ENCODE measurements at places on chromosomes 3 and 15.

DNA sequence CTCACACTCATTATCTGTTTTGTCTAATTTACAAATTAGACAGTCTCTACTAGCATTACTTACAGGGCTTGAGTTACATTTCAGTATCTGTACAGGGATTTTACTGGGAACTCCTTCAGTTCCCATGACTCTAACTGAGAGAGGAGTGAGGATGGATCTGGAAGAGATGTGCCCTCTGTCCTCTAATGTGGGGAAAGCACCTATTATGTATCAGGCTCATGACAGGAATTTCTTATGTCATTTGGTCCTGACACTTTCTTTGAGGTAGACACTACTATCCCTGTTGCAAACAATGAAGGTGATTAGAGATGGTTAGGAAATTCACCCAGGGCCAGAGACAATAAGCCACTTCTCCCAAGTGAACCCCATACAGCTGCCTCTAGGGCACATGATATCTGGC, 10.9 kb upstream of the NCKIPSD start:
- DNase-seq: no peak

GRCh38 chr15:60009124-60009960, 5.2 kb downstream of the FOXB1 start:
- no peak for DNase-seq

- DNase-seq: no peak
Observed at GRCh38 chr3:124299831-124300230, 307.9 kb upstream of the ROPN1 start.

GRCh38 chr3:79491029-79491641, 276.7 kb downstream of the ROBO1 start:
- DNase-seq: no peak

- DNase-seq: no peak
Observed at GRCh38 chr15:81014446-81015093, 13.8 kb downstream of the TLNRD1 start.

DNA sequence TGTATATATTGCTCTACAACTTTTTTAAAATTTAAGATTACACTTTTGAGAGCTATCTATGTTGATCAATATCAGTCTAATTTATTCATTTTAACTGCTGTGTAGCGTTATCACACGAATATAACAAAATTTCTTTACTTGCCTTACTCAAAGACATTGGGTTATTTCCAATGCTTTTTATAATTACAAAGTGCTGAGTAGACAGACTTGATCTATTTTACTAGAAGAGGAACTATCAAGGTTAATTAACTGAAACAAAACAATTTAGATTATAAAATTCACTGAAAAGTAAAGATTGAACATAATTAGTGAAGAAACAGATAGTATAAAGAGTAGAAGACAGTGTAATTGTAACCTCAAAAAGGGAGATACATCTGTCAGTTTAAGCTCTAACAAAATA, 105.5 kb downstream of the TGFBR2 start:
- DNase-seq: no peak

DNA sequence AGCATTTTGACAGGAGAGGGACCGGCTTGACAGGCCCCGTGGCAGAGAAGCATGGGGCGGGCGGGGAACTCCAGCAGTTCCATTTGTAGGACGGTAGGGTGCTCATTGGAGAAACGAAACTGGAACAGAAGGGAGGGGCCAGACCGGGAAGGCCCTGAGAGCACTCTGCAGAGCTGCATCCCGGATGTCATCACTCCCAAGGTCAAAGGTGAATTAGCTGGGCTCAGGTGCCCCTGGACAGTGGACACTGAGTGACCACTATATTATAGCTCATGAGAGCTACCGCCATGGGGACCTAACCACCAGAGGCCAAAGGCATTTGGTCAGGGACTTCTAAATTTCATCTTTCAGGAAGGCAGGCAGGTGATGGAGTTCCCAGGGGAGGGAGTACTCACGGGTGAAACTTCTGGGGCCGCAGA, 7.3 kb downstream of the CSRNP1 start:
- DNase-seq: no peak

- DNase-seq: no peak
Observed at GRCh38 chr3:151384741-151385174, at the start of gene P2RY12. Gene P2RY12, minus strand, starts transcription at chr3:151384753. Its CDS starts 45,908 bp downstream, at chr3:151338845.

DNA sequence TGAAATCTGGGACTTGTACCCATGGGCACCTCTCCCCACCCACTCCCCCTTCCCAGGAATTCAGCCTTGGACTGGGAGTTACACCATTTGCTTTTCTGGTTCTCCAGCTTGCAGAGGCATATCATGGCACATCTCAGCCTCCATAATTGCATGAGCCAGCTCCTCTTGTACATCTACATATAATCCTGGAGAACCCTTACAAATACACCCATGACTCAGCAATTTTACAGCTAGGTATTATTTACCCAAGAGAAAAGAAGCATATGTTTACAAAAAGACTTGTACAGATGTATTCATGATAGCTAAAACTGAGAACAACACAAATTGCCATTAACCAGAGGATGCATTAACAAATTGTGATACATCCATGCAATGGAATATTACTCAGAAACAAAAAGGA, 58.4 kb downstream of the RPLP1 start:
- no peak for DNase-seq

DNA sequence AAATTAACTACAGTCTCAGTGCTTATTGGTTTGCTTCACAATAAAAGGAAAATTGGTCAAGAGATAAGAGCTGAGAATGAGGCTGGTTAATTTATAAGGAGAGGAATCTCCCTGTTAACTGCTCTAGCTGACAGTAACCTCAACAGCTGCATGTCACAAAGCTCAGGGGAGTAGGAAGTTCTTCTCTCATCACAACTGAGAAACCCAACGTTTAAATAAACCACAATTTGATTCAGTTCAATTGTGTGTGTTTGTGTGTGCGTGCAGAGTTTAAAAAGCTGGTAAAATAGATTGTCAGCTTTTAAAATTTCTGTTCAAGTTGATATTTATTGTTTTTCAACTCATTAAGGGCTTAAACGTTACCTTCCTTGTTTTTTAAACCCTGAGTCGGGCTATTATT, 3.5 kb upstream of the TGFBR2 start:
- DNase-seq: no peak

DNA sequence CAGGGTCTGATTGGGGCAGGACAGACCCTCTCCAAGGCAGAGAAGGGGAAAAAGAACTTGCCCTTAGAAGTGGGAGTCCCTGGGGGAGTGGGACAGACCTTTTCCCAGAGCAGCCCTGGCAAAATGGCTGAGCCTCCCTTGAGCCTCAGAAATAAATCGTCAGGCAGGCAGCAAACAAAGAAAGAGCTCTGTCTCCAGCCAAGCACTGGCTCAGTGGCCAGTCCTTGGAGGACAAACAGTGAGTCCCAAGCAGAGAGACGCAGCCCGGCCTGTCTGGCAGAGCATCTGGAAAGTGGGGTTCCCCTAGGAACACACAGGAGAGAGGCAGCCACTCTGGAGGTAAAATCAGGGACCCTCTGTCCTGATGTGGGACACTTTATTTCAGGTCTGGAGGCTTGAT, 1.8 kb downstream of the SLC6A1 start:
- DNase-seq: no peak
